Activated CD4-positive, alpha-beta memory T cell treated with anti-CD3 and anti-CD28 coated beads, Interleukin-2, amount 10 ng/mL, durations not matched to agents 7 days and 5 days (primary cell): ENCODE measurements at places on chromosomes 16 and 17. TPM values are rescaled to one million over a fixed set of nuclear protein-coding genes. Genes with fewer than 3 reads are reported as not detected.

Gene CBX8
- total RNA-seq = 6.7 TPM

Gene ATP5PD
- total RNA-seq = 242 TPM

DNA sequence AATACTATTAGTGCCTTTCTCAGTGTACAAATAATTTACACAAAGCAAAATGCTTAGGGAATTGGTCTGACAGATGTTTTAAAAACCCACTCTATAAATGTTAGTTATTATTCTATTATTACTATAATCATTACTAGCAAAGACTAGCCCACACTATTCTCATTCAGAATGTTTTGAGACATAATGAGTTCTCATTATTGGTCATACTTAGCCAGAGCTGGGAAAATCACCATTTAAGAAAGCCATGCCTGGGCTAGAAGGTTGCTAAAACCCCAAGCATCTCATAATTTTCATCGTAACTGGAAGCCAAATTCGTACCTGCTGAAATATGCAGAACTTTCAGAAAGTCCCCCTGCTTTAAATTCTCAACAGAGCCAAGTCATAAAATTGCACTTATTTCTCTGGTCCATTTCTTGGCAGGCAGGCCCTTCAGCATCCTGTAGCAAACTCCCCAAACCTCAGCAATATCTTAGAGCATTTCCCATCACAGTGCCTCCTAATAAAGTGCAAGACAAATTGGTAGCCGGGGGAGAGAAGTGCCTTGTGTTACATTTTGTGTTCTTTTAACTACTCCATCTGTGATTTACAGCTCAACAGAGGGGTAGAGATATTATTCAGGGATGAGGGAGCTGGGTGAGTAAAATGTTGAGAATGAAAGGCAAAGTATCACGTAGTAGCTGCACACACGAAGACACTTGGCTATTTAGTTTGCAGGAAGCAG, 79.8 kb upstream of the ADAMTS18 start:
- no peak for DNase-seq

DNA sequence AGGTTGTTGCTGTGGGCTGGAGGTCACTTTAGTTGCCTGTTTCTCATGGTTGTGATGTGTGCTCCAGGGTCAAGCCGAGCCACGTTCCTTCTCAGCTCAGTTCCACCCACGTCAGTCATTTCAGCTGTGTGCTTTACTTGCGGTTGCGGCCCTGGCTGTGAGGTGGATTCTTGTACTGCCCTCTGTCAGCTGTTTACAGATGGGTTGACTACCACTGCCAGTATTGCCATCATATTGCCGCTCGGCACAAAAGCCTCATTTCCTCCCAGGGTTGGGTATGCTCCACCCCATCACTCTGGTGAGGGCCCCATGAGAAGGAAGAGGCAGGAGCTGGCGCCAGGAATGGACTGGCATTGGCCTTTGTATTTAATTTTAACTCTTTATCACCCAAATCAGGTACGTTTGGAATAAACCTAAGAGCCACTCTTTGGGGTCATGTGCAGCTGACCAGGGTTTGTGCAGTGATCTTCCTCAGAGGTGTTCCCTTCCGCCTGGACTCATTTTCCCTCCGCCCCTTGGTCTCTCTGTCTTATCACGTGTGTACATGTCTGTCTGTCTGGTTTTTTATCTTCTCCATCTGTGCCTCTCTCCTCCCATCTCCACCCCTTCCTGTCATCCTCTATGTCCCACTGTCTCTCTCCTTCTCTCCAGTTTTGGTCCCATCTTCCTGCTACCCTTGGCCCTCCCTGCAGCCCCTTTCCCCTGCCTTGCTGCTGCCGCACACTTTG, 25.0 kb downstream of the METTL22 start:
- no peak for DNase-seq

DNA sequence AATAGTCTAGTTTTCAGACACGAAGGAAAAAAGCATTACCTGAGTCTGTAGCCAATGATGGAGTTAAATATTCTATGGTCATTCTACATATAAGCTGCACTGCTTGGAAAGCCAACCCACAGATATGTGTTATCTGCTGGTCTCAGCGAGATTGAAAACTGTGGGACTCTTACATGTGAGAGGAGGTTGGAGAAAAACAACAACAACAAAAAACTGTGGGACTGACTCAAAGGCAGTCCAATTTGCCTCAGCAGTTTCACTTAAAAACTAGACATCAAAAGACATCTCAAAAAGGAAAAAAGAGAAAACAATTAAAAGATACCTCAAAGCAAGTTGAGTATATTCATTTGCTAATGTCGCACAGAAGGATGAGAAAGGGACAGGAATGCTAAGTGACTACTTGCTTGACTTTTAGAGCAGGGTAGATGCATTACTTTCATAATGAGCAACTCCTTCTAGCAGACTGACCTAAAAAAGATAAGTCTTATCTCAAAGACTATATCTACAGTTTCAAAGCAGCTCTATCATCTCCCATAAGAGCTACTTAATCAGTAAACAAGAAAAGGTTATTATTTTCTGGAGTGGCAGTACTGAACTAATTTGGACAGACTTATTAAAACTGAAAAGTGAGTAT, 35.5 kb upstream of the ITGA2B start:
- DNase-seq = no peak

DNA sequence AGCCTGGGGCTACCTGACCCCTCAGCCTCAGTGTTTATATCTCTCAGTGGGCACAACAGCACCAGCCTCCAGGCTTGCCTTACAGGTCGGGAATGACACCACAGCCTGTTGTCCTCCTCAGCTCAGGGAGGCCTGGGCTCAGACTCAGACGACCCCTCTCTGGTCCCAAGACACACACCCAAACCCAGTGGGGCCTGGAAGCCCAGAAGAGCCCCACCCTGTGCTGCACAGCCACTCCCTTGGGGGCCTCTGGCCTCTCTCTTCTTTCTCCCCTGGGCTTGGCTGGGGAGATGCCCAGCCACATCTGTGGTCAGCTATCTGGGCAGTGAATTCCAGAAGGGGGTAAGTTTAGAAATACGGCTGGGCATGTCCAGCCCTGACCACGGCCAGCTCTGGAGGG, 2.4 kb downstream of the NATD1 start:
- DNase-seq = no peak

- no peak for DNase-seq
These were observed 1.0 kb downstream of the MAP2K4 start for GRCh38 chr17:12021623-12022140.
